Activated CD8-positive, alpha-beta T cell treated with anti-CD3 and anti-CD28 coated beads for 36 hours (primary cell): ENCODE measurements at places on chromosomes 6 and 20. TPM values are rescaled to one million over a fixed set of nuclear protein-coding genes. Genes with fewer than 3 reads are reported as not detected.

DNA sequence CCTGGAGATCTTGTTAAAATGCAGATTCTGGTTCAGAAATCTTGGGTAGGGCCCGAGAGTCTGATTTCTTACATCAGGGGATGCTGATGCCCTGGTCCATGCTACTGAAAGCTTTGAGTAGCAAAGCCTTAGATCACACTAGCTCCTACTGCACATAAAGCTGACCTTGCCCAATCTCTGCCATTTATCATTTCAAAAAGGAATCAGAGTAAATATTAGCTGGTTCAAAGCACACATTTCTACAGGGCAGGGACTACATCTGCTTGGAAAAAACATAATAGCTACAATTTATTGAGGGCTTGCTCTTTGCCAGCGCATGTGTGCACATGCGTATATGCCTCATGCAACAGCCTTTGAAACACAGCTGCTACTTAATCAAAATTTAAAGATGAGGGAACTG lies 440.4 kb upstream of the ARID1B start:
- DNase-seq, result no peak

- DNase-seq, result no peak
Measured at GRCh38 chr20:60255415-60255814, 297.2 kb downstream of the CDH26 start.

GRCh38 chr6:121767211-121767610 lies 331.8 kb downstream of the GJA1 start:
- DNase-seq, result no peak

DNA sequence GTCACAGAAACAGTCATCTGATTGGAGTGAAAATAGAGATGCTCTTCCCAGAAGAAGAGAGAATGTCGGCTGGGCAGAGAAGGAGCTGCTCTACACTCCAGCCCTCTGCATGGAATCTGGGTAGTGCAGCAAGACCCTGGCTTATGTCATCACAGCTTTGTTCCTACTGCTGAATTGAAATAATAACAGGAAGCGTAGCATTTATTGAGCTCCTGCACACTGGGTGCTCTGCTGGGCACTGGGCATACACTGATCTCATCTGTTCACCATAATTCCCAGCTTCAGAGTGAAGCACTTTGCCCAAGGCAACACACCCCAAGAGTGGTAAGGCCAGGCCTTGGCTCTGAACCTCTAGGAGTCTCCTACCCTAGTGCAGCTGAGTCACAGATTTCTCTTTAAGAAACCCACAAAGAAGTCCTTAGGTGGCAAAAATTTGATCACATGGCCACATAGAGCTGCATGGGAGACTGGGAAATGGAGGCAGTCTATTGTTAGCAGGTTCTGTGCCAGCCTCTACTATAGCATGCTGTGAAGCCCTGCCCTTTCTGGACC lies 3.9 kb upstream of the SDCBP2 start:
- no peak for DNase-seq

- DNase-seq, result no peak
Measured at GRCh38 chr6:8195040-8195713, 92.8 kb upstream of the EEF1E1 start.

GRCh38 chr20:33160681-33161080 lies 7.3 kb upstream of the BPIFA2 start:
- no peak for DNase-seq

Gene GID8
- total RNA-seq, result 39.2 TPM
